ENCODE measurements at places on chromosomes 12 and 14.

DNA sequence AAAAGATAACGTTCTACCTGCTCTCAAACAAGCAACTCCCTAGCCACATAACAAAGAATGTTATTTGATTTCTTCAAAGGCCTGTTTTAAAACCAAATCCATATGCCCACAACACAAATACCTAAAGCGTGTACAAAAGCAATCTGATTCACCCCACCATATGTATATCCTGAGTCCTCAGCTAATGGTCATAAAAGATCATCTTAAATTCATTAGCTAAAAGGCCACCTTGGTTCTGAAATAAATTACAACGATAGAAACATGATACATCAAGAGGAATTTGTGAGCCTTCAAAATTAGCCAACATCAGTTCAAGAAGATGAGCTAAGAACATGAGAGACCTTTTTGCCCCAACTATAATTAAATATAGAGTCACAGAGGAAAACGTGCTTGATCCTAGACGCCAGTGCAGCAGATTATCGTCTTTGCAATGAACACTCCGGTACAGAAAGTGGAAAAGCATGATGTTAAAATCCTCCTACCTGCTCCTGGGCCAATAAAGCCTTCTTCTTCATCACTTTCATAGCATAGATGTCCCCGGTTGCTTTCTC lies 20.0 kb downstream of the CIT start:
- no peak for DNase-seq

DNA sequence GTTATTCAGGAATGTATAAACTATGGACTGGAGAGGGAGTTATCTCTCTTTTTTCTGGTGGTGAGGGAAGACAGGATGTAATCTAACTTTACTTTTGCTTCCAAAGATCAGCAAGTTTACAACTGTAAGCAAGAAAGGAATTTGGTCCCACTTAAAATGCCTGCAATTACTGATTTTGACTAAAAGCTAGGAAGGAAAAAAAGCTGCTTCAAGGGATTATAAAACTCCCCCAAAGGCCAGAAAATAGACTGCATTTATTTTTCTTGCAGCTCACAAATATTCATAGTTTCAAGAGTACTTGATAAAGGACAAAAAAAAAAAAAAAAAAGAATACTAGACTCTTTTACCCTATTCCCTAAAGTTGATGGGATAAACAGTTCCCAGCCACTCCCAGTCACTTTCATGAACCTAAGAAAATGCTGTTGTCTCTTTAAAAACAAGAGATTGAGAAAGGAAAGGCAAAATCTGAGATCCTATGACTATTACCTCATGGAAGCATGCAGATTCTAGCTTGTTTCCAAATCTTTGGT lies 128.7 kb upstream of the BMP4 start:
- DNase-seq = no peak

- DNase-seq = no peak
These were observed 3.7 kb upstream of the MMP17 start for GRCh38 chr12:131824450-131824849.

GRCh38 chr12:113403435-113404415 lies at the start of gene SDS:
TSS of gene SDS (minus strand) at chr12:113403887. CDS start at chr12:113399708, 4,179 bp downstream.
- DNase-seq = no peak

DNA sequence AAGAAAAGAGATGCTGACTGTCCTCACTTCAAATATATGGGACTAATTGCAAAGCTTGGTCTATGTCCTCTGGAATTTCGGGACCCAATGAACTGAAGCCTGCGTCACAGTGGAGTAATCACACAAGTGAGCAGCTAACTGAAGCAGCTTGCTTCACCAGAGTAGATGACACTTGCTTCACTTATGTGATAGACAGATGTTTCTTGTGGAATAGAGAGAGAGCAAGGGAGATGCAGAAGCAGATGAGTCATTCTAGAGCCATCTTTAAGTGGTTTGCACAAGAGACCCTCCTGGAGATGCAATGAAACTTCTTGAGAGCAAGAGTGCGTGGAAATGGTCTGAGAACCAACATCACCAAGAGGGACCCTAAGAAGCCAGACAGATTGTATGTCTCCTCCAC lies 1537.1 kb upstream of the FLRT2 start:
- no peak for DNase-seq

GRCh38 chr12:107133462-107133861 lies 40.1 kb upstream of the CRY1 start:
- DNase-seq = no peak

DNA sequence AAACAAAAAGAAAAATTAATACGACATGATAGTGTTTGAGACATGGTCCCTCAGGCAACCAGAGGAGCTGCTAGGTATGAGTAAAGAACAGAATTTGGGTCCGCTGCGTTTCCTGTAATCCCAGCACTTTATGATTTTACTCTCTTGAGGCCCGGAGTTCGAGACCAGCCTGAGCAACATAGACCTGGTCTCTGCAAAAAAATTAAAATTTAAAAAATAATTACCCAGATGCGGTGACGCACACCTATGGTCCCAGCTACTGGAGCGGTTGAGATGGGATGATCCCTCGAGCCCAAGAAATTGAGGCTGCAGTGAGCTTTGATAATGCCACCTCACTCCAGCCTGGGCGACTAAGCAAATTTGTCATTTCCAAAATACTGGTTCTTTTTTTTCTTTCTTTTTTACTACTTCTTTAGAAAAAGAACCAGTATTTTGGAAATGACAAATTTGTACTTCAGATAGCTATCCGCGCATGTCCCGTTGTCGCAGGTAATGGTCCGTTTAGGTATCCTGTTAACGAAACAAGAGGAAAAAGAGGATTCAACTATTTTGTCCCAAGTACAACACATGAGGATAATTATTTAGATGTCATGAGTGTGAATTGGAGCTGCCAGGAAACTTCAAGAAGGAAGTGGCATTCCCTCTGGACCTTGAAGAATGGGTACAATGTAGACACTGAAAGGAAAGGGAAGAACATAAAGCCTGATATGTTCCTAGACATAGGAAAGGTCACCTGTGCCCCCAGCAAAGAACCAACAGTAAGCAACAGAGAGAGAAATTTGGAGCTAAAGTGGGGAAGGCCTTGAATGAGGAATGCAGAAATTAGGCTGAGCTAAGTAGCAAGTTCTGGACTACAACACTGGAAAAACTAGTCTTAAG lies 1.2 kb upstream of the HECTD1 start:
- no peak for DNase-seq

DNA sequence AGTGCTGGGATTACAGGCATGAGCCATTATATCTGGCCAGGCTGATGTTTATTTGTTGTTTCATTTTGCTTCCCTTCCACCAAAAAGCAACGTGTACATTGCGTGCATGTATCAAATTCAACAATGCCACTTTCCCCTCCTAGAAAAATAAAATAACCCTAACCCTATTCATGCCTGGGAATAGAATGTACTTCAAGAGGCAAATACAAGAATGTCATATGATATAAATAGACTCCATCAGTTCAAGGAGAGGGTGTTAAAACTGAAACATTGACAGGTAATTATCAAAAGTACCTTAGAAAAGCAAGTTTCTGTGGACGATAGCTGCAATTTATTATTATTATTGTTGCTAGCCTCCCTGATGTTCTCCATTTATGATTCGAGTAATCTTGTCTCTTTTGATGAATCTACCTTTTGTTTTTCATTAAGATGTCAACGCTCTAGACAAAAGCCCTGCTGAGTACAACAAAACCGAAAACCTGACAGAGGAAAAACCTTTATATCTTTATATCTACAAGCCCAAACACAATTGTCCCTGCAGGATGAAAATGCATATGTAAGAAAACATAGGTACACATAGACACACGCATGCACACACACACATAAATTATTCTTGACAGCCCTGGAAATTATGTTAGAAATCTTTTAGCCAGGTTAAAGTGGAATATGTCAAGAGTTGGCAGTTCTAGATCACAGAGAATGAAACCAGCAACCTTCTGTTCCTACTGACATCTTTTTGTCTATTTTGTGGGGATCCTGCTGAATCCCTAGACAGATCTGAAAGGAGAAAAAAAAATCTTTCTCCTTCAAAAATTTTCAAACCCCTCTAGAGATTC lies 98.9 kb downstream of the BTG1 start:
- no peak for DNase-seq

GRCh38 chr14:93936245-93936644 lies 9.1 kb downstream of the FAM181A start:
- no peak for DNase-seq

DNA sequence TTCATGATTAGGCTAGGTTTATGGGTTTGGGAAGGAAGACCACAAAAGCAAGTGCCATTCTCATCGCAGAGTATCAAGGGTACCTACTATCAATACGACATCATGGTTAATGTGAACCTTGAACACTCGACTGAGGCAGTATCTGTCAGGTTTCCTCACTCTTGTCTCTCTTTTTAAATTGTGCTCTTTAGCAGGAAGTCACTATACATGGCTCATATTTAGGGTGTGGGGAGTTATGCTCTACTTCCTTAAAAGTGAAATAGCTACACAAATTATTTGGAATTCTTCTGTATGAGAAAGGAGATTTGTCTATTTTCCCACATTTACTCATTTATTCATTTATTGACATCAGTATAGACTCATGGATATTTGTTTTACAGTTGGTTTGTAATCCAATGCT lies 5.9 kb upstream of the CLEC4E start:
- DNase-seq = no peak

DNA sequence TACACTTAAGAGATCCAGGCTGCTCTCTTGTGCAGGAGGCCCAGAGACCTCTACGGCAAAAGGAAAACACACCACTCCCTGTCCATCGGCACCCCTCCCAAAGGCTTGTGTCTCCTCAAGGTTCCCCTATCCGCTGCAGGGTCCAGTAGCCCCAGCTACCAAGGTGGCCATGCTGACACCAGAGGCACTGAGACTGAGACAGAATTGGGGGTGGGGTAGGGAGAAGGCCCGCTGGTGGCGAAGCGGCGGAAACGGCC lies 590 bp downstream of the DDIT3 start:
- DNase-seq = no peak

DNA sequence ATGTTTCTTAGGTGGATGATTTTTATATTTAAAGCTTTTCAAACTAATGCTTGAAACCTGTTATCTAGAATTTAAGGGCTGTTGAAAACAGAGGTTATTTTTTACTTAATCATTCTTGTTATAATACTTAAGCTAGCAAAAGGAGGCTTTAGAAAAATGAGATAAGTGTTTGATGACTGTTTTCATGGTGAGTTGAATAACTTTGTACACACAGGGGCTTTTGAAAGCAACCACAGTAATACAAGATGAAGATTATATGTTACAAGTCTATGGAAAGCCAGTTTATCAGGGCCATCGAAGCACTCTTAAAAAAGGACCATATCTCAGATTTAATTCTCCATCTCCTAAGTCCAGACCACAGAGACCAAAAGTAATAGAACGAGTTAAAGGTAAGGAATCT lies 33.3 kb downstream of the KIAA0586 start:
- DNase-seq = no peak
